ENCODE measurements at places on chromosomes 6 and 20.

- DNase-seq, result no peak
Observed at GRCh38 chr6:101404775-101405174, 11.3 kb downstream of the GRIK2 start.

GRCh38 chr20:35436177-35436573 lies 1.9 kb downstream of the GDF5 start:
- DNase-seq, result no peak

GRCh38 chr6:12875051-12875450 lies 158.5 kb downstream of the PHACTR1 start:
- no peak for DNase-seq

GRCh38 chr6:166766769-166767168 lies 139.7 kb upstream of the RPS6KA2 start:
- no peak for DNase-seq

- no peak for DNase-seq
Observed at GRCh38 chr6:91786474-91787184, 1199.8 kb upstream of the MAP3K7 start.

- no peak for DNase-seq
Observed at GRCh38 chr6:73180076-73180738, 45.1 kb downstream of the KHDC1L start.

GRCh38 chr6:143276436-143276835 lies 174.1 kb downstream of the ADAT2 start:
- DNase-seq, result peak; percentile 21

DNA sequence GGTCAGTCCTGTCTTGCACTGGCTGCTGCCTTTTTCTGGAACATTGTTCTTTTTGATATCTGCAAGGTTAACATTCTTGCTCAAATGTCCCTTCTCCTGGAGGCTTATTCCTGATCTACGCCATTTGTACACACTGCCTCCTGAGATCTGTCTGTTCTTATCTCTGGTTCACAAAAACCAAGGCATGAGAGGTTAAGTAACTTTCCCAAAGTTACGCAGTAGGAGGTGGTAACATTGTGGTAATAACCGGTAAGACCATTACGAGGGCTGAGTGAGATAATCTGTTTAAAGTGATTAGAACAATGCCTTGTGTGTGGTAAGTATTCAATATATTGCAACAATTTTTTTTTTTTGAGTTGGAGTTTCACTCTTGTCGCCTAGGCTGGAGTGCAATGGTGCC lies 132.1 kb downstream of the FNDC1 start:
- DNase-seq, result no peak

- no peak for DNase-seq
Observed at GRCh38 chr6:21000331-21000801, 466.1 kb downstream of the CDKAL1 start.

DNA sequence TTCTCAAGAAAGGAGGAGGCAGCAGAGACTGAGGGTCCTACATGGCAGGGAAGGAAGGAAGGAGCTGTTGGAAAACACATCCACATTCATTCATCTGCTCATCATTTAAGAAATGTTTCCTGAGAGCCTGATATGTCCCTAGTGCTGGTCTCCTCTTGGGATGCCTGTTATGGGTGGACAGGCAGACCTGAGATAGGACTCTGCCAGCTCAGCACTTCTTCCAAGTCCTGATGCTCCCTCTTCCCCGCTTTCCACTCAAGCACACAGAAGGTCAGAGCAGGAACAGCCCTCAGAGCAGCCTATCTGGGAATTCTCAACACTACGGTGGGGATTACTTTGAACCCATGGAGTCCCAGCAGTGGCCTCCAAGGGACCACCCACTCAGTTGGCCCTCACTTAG lies 8.0 kb upstream of the SIRPD start:
- DNase-seq, result no peak

GRCh38 chr6:3577517-3577916 lies 120.7 kb upstream of the SLC22A23 start:
- no peak for DNase-seq

- no peak for DNase-seq
Observed at GRCh38 chr6:160038479-160038878, 69.6 kb downstream of the IGF2R start.

DNA sequence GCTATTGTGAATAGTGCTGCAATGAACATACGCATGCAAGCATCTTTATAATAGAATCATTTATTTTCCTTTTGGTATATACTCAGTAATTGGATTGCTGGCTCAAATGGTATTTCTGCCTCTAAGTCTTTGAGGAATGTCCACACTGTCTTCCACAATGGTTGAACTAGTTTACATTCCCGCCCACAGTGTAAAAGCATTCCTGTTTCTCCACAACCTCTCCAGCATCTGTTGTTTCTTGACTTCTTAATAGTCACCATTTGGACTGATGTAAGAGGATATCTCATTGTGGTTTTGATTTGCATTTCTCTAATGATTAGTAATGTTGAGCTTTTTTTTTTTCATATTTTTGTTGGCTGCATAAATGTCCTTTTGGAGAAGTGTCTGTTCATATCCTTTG lies 208.7 kb downstream of the PHF3 start:
- DNase-seq, result no peak

- DNase-seq, result no peak
Observed at GRCh38 chr20:43538878-43539700, 19.7 kb upstream of the SGK2 start.

- no peak for DNase-seq
Observed at GRCh38 chr6:37365791-37366190, 12.0 kb downstream of the RNF8 start.

DNA sequence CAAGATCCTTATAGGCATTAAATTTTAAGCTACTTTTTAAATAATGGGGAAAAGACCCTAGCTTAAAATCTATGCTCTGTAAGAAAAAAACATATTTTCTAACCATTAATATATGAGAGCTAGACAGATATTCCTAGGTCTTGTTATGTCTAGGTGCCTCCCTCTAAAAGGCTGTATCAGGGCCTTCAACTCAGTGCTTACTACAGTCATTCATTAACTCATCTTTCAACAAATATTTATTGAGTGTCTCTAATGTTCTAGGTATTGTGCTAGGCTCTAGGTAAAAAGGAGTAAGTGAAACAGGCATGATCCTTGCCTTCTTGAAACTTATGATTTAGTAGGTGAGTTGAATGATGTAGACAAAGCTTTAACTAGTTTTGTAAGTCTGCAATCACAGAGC lies 6.4 kb upstream of the STX11 start:
- no peak for DNase-seq

GRCh38 chr6:92826633-92827032 lies 592.7 kb downstream of the EPHA7 start:
- DNase-seq, result no peak

- DNase-seq, result no peak
Observed at GRCh38 chr6:90220273-90220672, 76.4 kb downstream of the BACH2 start.

GRCh38 chr20:17657079-17657825 lies 24.8 kb downstream of the RRBP1 start:
- DNase-seq, result no peak

DNA sequence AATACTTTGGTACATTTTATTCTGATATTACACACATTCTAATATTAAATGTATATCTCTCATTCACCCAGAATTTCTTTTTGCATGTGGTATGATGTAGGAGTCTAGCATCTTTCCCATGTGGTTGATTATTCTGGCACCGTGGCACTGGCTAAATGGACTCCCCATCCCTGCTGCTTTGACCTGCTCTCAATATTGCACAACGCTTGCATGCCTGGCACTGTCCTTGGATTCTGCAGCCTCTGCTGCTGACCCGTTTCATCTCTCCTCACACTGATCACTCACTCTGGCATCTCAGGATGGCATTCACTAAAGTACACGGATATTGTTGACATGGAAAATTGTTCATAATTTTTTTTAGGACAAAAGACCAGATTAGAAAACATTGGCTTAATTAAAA lies 11.5 kb upstream of the DACT2 start:
- no peak for DNase-seq

- DNase-seq, result no peak
Observed at GRCh38 chr6:149869275-149869892, 5.2 kb upstream of the LRP11 start.

- DNase-seq, result no peak
Observed at GRCh38 chr6:2450546-2450945, 205.1 kb upstream of the GMDS start.

- no peak for DNase-seq
Observed at GRCh38 chr6:92784235-92784634, 635.1 kb downstream of the EPHA7 start.

GRCh38 chr6:155188707-155189496 lies 74.9 kb upstream of the CLDN20 start:
- no peak for DNase-seq

GRCh38 chr20:32742322-32743236 lies 688 bp downstream of the COMMD7 start:
- DNase-seq, result no peak

DNA sequence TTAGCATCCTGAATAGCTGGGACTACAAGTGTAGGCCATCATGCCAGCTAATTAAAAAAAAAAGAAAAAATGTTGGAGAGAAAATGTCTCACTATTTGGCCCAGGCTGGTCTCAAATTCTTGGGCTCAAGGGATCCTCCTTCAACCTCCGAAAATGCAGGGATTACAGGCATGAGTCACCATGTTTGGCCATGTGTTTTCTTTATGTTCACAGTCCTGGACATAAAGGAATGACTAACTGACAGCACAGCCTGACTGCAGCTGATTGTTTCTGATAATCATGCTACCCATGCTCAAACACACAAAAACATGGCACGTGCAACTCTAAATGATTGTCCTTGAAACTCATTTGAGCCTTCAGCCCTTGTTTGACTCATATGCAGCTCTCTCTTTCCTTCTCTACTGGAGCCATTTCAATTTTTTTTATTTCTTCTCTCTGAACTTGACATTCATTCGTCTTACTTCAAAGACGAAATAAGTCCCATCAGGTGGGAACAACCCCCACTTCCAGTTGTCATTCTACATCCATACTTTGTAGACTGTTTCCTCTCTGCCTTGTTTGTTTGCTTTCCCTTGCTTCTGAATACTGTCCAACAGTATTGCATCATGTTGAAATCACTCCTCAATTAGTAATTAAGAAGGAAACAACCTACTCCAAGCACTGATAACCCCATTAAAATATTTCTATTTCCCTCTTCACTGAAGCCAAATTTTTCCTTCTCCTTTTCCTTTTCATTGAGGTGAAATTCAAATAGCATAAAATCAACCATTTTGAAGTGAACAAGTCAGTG lies 413.0 kb downstream of the BMP2 start:
- DNase-seq, result no peak

DNA sequence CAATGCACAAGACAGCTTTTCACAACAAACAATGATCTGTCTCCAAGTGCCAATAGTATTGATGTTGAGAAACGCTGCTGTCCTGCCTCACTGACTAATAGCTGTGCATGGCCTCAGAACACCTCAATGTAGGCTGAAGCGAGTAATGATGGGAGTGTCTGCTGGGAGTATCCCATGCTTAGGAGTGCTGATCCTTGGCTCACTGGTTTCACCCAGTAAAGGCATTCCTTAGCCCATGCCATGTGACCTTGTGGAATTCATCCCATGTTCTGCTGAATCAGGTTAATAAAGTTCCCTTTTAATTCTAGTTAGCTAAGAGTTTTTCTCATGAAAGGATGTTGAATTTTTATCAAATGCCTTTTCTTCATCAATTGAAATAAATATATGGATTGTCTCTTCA lies 3.8 kb upstream of the WFDC12 start:
- DNase-seq, result no peak

- DNase-seq, result no peak
Observed at GRCh38 chr20:36644706-36645095, 1.3 kb downstream of the SLA2 start.

GRCh38 chr6:15352220-15352619 lies 106.4 kb downstream of the JARID2 start:
- no peak for DNase-seq

DNA sequence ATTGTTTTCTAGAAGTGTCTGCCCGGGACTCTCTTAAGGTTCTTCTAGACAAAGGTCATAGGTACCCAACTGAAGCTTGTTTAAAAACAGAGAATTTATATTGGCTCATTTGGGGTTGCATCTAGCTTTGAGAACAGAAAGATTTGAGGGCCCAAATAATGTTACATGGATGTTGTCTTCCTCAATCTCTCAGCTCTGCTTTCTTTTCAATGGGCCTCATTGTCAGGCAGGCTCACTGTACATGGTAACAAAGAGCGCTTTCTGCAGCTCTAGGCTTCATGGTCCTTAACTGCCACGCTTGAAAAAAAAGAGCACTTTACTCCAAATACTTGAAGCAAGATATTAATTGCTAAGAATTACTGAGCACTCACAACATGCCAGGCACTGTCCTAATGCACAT lies 22.2 kb downstream of the NHLRC1 start:
- DNase-seq, result no peak

DNA sequence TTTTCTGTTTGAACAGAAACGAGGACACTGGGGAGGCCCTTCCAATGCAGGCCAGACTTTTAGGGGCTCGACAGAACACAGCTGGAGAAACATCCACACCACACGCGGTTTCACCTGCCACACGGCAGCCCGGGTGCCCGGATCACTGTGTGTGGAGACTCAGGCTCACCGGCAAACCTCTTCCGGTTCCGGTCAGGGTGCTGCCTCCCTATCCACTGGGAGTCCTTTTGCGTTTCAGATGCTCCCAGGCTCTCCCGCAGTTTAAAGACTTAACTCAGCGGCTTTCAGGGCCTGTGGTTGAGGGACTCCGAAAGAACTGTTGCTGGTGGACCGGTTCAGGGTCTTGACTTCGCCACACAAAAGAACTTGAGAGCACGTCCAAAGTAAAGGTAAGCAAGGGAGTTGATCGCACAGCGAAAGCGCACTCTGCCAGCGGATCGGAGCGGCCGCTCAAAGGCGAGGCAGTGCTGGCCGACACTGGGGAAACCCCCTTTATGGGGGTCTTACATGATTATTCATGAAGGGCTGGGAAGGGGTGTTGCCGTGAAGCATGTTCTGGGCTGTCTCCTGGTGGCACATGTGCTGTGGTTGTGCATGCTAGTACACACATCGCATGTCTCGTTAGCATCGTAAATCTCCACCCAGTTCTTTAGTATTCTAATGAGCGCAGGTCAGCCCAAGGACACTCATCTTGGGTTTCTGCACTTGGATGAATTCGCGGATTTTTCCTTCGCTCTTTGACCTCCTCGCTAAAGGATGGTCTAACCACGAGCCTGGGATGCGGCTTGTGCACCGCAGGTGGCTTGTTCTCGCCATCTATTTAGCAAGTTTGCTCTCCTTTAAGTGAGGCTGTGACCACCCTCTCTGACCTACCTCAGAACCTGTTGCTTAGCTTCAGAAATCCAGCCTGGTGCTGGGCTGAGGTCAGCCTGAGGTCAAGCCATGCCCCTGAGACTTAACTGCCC lies 180.3 kb downstream of the CDH26 start:
- peak; percentile 78 for DNase-seq

DNA sequence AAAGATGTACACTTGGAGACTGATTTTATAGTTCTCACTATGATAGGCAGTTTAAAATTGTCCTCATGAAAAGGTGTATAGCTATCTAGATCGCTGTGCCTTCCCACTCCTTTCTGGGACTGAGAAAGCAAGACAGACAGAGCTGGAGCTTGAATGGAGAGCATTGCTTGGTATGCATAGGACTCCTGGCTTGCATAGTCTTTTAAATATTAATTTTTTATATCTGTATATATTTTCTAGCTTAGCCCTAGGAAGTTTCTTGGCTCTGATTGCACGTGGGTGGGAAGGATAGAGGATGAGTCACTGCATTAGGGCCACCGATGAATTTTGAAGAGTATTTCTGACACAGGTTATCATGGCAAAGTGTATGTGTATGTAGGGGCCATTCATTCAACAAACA lies 150.0 kb upstream of the SPACA1 start:
- DNase-seq, result no peak
